Fibroblast of skin of right biceps (primary cell): ENCODE measurements at places on chromosomes 2 and 18.

GRCh38 chr2:133760376-133760775 lies 192.1 kb upstream of the NCKAP5 start:
- DNase-seq, result peak; percentile 86

DNA sequence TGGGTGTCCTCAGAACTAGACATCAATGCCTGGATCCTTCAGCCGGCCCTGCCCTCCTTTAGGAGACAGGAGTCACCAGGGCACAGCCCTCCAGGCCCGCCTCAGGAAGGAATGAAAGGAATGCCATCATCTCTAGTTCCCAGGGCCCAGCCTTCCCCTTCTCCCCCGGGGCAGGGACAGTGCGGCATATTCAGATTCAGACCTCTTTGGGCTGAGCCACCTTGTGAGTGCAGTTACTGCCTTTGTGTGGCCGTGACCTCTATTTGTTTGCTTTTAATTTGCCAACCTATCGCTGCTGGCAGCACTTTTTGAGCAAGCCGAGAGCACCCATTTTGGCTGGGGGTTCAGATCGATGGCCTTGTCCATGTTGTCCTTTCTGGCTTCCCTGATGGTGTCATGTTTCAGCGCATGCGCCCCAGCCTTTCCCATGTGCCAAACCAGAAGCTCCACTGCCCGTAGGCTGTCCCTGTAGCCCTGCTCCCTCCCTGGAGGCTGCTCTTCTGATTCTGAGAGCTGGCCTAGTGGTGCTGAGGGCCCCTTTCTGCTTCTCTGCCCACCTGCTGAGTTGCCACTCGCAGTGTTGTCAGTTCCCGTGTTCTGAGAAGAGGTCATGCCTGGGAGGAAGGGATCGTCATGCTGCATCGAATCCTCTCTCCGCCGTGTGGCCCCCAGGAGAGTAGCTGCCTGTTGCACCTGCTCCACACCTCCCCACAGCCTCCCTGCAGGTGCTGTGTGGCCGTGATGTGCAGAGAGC lies 10.9 kb downstream of the ANKRD23 start:
- peak; percentile 55 for DNase-seq

DNA sequence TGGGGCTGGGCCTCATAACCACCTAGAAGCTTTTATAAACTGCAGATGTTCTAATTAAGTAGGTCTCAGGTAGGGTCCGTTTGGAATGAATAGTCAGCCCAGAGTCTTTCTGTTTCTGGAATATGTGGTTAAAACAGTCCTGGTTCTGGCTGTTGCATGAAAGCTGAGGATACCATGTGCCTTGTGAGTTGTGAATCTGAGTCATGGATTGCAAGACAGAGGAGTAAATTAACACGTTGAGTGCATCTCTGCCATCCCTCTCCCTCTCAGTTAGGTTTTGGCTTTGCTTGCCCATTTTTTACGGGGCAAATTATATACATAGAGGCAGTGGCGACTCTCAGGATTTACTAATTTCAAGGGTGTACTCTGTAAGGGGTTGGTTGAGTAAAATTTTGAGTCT lies 59.1 kb downstream of the NCK2 start:
- no peak for DNase-seq

GRCh38 chr2:233928594-233929351 lies 11.6 kb downstream of the TRPM8 start:
- DNase-seq, result peak; percentile 16

DNA sequence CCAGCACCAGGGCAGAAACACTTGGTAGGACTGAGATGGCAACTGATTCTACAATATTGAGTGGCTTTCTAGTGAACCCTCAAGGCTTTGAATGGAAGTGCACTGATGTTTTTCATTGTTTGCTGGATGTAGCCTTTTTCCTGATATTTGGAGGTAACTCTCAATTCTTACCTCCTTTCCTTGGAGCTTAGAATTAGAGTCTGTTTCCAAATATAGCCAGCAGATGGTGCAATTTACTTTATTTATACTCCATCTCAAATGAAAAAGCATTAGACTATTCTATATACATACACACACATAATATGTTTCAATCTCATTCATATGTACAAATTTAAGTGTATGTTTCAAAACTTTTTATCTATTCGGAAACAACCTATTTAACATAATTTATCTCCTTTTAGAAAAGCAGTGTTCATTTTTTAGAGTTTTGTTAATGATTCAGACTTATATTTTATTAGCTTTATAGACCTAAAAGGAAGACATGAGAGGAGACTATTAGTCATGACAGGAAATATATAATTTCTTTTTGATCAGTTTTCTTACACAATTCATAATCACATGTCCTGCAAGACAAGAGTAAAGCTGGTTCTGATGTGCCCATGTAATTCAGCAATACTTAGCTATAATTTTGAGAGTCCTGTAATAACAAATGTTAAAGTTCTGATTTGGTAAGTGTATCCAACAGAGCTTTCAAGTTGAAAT lies 124.8 kb downstream of the NUP35 start:
- peak; percentile 34 for DNase-seq

DNA sequence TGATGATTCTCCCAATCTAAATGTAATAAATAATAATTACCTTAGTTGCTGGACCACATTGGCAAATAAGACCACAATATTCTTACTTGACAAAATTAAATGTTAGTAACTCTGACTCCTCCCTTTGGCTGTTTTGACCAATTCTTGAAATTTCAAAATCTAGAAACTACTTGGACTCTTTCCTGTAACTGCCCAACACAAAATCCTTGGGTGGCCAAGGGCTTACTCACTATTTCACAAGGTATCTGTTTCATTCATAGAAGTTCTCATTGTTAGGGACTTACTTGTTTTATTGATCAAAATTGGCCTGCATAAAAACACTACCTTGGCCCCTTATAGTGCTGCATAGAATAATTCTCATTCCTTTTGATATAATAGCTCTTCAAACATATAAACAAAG lies 19.4 kb downstream of the CDH20 start:
- no peak for DNase-seq

DNA sequence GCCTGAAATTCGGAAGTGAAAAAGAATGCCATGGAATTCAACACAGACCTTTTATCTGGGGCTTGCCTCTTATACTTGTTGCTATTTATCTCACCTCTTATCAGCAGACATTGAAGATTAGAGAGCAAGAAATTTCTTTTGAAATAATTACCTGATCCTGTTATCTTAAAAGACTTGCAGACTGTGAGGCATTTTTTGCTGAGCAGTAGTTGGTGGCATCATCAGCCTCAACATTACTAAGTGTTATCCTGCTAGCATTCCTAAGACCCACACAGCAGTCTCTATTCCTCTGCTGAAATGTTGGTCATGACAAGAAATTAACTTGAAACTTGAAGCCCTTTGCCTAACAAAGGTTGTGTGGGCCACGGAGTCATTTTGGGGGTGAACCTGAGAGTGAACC lies 186.5 kb downstream of the TRIB2 start:
- DNase-seq, result peak; percentile 29

DNA sequence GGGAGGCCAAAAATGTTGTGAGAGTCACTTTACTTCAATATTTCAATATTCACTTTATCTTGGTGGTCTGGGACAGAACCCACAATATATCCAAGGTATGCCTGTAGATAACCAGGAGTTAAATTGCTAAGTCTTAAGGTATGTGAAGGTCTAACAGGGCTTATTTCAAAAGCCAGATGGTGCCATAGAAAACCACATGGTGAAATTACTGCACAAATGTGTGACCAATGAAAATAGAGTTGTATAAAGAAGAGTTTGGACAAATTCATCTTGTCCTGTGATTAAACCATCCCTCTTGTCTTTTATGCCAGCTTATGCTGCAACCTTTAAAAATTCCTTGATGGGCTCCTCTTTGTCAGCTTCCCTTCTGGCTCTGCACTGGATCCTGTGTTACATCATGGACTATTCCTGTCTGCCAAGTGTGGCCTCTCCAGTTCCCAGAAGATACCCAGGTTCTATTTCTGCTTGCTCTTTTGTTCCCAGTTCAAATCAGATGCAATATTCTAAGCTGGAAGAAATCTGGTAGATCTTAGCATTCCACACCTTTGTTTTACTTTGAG lies 46.8 kb downstream of the ANTXR1 start:
- DNase-seq, result peak; percentile 25

GRCh38 chr2:100046961-100047947 lies 95.1 kb downstream of the AFF3 start:
- DNase-seq, result no peak

DNA sequence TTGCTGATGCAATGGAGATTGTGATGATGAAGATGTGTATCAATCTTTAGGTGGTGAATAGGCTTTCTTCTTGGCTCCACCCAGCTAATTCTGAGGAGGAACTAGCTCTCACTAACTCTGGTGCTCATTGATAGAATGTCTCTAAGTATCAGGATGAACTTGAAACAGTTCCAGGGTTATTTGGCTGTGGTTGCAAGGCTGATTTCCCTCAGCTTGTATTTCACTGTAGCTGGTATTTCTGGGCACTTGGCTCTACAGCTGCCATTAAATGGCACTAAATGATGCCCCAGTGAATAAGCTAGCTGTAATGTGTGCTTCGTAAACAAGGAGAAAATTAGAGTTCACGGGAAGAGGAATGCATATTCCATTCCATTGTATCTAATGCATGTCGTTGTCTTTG lies 241.2 kb downstream of the RPIA start:
- no peak for DNase-seq

GRCh38 chr2:113818382-113818951 lies 62.0 kb upstream of the SLC35F5 start:
- DNase-seq, result peak; percentile 93

DNA sequence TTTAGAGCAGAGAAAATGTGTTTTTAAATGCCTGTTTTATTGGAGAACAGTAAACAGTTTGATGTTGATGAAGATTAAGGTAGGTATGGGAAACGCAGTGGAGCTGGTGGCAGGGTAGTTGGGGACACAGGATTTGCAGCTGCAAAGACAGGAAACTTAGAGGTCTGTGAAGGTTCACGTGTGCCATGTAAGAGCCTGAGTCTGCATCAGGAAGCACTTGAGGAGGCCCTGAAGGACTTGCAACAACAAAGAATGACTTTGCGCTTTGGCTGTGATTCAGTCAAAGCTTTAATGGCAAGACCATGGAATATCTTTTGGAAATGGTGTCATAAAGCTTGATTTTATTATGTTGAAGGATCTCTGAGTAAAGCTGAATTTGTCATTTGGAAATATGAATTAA lies 347.6 kb upstream of the KCNJ3 start:
- DNase-seq, result no peak

DNA sequence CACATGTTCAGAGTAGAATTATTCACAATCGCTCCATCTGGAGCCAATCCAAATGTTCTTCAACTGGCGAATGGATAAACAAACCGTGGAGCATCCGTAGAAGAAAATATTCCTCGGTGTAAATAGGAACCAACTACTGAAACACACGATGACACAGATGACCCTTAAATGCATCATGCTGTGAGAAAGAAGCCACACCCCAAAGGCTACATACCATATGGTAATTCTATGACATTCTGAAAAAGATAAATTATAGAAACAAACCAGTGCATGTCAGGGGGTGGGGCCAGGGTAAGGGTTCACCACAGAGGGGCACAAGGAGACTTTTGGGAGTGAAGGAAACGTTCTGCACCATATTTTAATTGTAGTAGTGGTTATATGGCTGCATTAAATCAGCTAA lies 312.2 kb upstream of the SMIM21 start:
- no peak for DNase-seq

DNA sequence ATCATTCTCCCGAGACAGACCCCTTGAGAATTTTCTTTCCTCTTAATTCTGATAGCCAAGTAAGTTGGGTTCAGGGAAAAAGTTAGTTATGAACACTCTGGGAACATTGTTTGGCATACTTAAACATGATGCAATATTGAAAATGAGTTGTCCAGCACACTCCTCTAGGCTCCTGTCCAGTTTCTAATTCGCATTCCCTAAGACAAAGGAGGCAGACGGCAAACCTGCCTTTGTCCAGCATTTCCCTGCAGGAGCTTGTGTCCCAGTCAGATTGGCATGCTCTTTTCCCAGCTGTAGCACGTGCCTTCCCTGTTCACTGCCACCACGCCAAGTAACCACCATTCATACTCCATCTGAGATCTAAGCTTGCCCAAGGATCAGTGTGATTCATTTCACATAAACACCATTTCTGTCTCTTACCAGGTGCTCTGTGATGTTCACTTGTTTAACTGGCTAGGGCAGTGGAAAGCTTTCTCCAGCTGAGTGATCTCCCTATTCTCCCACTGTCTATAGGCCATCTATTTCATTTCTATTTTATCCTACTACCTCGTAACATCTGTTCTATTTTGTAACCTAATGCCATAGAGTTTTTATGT lies 150.0 kb upstream of the EPB41L3 start:
- peak; percentile 16 for DNase-seq

DNA sequence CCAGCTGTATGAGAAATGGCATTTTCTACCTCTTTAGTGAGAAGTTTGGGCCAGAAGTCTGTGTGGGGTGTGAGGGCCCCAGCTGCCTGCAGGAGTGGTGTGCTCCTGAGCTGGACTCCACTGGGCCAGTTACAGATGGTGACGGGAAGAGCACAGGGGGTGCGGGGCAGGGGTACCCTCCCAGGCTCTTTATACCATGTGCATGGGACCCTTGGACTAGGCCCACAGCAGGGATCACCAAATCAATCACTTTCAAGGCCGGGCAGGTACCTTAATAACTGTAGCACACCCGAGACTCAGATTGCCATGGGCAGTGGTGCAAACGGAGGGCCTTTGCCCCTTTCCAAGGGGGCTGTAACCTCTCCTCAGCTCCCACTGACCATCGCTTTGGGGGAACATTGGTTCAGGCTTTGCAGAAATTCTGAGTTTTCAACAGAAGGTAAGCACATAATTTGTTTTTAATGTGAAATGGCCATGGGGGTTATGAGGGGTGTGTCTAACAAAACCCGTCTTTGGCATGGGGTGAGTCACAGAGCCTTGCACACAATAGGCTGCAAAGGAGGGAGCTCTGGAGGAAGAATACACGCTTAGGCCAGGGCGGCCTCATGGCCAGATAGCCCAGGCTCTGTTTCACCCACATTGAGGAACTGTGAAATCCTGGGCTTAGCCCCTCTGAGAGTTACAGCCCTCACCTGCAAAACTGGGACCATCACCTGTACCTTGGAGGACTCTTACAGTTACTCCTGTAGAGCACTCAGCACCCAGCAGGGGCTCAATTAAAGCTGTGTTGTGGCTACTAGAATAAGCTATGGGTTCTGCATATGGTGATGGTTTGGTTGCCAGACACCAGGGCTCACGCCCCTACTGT lies 141.0 kb upstream of the BCL2L11 start:
- DNase-seq, result no peak
